ENCODE measurements at places on chromosomes 12 and 14.

- DNase-seq = no peak
Observed at GRCh38 chr12:92546259-92546634, 156.5 kb upstream of the PLEKHG7 start.

GRCh38 chr14:91925001-91925726 is 22.3 kb downstream of the FBLN5 start:
- DNase-seq = no peak

DNA sequence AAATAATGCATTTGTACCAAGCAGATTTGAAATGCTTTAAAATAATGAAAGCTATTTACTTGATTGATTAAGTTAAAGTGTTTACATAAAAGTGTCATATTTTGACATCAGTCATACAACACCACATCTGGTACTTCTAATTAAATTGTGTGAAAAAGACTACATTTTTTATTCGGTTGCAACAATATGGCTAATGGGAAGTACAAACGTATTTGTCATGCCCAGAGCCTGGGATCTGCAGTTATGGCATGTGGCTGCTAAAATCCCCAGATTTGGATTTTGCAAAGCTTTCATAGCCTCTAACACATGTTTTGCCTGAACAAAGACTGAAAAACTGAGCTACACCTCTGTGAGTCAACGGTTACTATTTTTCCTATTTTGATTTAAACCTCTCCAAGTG is 66.6 kb downstream of the LLPH start:
- DNase-seq = no peak

- DNase-seq = peak; percentile 44
Observed at GRCh38 chr14:101193106-101193844, 289.8 kb upstream of the RTL1 start.

DNA sequence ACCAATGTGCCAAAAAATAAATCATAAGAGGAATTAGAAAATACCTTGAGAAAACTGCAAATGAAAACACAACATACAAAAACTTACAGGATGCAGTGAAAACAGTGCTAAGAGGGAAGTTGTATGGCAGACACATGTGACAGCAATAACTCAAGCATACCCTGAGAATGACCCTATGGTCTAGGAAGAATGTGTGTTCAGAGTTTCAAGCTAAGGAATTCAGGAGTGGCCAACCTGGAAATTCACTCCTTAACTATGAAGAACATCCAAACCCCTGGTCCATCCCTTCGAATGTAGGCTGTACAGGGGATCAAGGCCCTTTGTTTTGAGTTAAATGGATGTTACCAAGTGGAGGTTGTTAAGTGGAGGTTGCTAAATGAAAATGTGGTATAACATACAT is 16.7 kb upstream of the TTC9 start:
- DNase-seq = no peak

DNA sequence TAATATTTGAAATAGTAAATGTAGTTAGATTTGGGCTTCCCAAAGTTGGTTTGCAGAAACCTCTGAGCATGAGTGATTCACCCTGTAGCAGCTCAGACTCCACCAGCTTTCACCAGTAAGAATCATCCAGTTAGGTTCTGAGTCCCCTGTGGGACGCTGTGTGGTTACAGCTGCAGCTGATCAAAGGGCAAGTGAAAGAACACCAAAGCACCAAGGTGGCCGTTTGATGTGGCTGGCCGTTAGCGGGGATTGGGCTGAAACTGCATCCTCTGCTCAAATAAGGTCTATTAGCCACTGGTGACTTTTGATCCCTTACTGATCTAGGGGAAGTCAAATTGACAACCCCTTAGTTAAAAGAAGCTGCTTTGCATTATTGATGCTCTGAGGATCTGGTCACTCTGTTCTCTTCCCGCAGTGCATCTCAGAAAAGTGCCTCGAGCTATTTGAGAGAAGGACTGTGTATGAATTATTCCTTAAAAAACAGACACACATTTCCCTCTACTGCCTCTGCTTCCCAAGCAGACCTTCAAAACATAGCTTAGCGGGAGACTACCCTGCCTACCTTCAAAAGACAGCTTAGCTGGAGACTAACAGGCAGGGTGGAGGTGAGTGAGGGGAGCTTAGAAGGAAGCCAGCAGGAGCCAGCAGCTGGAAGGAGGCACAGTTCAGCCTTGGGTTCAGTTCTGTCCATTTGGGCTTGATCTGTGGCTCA is 3.7 kb downstream of the ABHD12B start:
- DNase-seq = no peak

- DNase-seq = no peak
Observed at GRCh38 chr12:1104088-1104800, 113.2 kb downstream of the ERC1 start.

GRCh38 chr12:92608151-92609091 is 94.4 kb upstream of the PLEKHG7 start:
- DNase-seq = no peak

- no peak for DNase-seq
Observed at GRCh38 chr14:75831455-75831854, 150.3 kb downstream of the TGFB3 start.

DNA sequence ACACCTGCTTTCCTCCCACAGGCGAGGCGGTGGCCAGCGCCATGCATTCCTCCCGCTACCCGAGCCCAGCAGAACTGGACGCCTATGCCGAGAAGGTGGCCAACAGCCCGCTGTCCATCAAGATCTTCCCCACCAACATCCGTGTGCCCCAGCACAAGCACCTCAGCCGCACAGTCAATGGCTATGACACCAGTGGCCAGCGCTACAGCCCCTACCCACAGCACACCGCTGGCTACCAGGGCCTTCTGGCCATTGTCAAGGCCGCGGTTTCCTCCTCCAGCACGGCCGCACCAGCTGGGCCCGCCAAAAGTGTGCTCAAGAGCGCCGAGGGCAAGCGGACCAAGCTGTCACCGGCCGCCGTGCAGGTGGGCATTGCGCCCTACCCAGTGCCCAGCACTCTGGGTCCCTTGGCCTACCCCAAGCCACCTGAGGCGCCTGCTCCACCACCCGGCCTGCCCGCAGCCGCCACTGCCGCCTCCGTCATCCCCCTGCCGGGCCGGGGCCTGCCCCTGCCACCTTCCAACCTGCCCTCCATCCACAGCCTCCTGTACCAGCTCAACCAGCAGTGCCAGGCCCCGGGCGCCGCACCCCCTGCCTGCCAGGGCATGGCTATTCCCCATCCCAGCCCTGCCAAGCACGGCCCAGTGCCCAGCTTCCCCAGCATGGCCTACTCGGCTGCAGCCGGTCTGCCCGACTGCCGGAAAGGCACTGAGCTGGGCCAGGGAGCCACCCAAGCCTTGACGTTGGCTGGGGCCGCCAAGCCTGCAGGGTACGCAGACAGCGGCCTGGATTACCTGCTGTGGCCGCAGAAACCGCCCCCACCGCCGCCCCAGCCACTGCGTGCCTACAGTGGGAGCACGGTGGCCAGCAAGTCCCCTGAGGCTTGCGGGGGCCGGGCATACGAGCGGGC is 54.6 kb downstream of the FAM222A start:
- DNase-seq = no peak

- no peak for DNase-seq
Observed at GRCh38 chr12:100248886-100249285, 18.0 kb downstream of the DEPDC4 start.

- DNase-seq = no peak
Observed at GRCh38 chr12:121512561-121512960, 68.3 kb downstream of the KDM2B start.

DNA sequence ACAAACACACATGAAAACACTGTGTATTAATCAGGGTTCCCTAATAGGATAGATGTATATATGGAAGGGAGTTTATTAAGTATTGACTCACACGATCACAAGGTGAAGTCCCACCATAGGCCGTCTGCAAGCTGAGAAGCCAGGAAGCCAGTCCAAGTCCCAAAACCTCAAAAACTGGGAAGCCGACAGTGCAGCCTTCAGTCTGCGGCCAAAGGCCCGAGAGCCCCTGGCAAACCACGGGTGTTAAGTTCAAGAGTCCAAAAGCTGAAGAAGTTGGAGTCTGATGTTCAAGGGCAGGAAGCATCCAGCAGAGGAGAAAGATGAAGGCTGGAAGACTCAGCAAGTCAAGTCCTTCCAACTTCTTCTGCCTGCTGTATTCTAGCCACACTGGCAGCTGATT is 1085.0 kb upstream of the TMEM132C start:
- no peak for DNase-seq

GRCh38 chr12:52171950-52172512 is 19.8 kb downstream of the KRT80 start:
- no peak for DNase-seq

DNA sequence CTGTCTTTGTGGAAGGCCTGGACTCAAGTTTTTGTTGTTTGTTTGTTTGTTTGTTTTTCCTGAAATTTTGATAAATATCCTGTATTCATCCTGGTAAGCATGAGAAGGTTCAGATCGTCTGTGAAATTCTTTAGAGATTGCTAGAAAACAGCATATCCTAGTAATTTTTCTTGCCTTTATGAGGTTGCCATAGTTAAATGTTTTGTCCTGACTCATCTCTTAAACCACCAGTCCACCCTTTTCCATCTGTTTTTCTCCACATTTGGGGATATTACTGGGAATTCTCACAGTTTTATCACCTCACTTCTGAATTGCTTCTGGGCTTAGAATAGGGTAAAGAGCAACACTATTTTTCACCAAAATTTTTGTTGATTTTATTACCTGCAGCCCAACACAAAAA is 248.3 kb downstream of the FBXL14 start:
- DNase-seq = no peak

- no peak for DNase-seq
Observed at GRCh38 chr12:57626111-57626920, 6.7 kb downstream of the B4GALNT1 start.

DNA sequence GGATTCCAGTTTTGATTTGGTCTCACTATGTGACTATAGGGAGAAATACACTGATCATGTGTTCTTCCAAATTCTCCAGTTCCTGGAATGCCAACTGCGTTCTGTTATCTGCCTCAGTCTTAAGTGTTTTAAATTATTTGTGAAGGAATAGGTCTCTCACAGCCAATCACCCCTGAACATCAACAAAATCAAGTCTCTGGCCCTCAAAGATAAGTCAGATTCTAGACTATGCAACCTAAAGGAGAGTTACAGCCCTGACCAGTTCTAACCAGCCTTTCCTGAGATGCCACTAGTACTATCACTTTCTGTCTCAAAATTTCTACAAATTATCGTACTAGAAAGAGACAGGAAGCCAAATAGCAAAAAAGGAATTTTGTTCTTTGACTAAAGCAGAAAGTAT is 22.3 kb downstream of the ZFC3H1 start:
- DNase-seq = no peak

GRCh38 chr12:111024205-111024801 is 103.9 kb upstream of the MYL2 start:
- no peak for DNase-seq

- DNase-seq = no peak
Observed at GRCh38 chr12:6819106-6820030, 2.3 kb upstream of the GPR162 start.

- DNase-seq = no peak
Observed at GRCh38 chr12:57476993-57477709, 2.5 kb downstream of the ARHGAP9 start.

DNA sequence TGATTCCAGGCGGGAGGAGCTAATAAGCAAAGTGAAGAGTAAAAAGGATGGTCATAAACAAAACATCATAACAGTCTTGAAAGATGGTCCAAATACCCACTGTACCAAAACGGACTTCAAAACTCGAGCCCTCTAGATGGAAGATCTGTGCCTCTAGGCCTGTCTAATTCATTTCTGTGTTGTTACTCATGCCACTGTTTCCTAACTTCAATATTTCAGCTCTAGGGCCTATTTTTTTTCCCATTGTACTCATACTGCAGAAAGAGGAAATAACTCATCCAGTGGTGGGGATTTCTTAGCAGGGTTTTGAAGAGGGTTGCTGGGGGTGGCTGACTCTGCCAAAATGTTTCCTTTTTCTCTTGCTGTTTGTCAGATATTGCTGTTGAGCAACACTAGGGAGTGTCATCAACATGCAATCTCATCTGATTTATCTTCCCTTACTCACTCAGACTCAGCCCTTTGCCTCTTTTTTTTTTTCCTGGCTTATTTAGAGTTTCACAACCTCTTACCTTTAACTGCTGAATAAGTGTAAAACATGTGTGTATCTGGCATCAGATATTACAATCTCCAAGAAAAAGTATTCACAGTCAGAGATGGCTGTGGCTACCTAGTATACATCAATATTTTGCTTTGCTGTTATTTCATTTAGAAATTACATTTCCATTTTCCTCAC is 189.6 kb downstream of the DUSP6 start:
- no peak for DNase-seq
